ENCODE measurements at places on chromosomes 7 and 10. TPM values are rescaled to one million over a fixed set of nuclear protein-coding genes. Genes with fewer than 3 reads are reported as not detected.

GRCh38 chr10:72574636-72575035 lies 51.2 kb downstream of the MICU1 start:
- no peak for DNase-seq

- DNase-seq: no peak
These were observed 20.0 kb downstream of the VKORC1L1 start for GRCh38 chr7:65892835-65893234.

DNA sequence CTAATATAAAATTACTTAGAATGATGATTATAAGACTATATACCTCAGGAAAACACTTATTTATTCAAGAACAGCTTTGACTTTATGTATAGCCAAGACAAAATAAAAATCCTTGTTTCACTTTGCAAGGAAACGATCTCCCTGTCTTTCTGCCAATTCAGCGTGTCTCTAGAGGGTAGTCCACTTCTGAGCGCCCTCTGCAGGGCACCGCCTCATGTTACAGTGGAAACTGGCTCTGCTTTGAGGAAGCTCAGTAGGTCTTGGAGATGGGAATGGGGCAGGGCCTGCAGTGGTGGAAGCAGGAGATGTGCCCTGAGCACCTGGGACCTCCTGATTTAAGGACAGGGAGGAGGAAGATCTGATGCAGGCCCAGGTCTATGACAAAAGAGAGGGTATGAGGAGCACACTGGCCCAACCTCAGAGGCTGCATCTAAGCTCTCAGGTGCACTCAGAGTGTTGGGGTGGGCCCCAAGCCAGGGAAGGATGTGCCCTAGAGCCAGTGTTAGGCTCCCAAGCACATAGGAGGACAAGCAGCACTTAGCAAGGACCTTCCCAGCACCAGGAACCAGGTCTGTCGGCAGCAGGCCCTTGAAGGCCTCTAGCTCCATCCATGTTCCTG lies 481.0 kb downstream of the TNS3 start:
- DNase-seq: peak; percentile 28

The ZNF22 gene
- total RNA-seq: 8.9 TPM

DNA sequence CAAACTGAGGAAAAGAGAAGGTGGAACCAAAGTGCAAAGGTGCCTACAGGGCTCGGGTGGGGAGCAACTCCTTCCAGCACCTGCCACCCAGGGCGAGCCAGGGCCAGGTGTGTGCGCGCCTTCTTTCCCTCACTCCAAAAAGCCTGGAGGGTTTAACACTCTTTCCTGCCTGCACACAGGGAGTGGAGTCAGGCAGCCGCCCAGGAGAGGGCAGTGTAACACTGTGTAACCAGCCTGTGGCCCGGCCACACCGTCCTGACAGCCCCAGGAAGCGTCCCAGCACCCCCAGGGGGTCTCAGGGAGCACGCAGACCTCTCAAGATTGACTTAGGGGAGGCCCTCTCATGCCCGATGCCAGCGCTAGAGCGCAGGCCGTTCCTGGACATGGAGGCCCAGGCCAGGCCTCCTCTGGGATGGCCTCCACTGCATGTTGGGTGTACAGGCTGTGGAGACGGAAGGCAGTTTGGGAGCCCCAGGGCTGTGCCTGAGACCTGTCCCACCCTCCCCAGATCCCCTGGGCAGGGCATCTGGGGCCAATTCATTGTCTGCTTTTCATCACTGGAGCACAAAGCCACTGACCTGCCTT lies 13.4 kb downstream of the BRI3 start:
- peak; percentile 92 for DNase-seq

DNA sequence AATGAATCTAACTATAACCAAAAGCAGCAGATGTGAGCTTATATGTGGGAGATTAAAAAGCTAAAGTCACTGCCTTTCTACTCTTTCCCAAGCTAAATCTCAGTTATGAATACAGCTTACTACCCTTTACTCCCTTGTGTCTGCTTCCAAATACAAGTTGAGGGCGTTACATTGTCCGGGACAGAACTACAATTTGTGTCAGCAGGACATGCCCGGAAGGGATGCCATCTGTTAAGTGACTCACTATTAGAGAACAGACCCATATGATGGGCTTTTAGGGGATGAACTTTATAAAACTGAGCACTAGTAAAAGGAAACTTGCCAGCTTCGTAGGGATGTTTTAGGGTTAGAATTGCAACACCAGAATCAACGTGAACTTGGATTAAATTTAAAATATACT lies 299.7 kb upstream of the CSTF2T start:
- no peak for DNase-seq

The HMX3 gene
- not detected for total RNA-seq

The DRGX gene
- total RNA-seq: not detected

The MRLN gene
- not detected for total RNA-seq

GRCh38 chr10:122199070-122199469 lies 72.0 kb upstream of the BTBD16 start:
- DNase-seq: no peak

The MKX gene
- total RNA-seq: 1.3 TPM

GRCh38 chr10:101141616-101142532 lies 10.8 kb downstream of the TLX1 start:
- peak; percentile 65 for DNase-seq

DNA sequence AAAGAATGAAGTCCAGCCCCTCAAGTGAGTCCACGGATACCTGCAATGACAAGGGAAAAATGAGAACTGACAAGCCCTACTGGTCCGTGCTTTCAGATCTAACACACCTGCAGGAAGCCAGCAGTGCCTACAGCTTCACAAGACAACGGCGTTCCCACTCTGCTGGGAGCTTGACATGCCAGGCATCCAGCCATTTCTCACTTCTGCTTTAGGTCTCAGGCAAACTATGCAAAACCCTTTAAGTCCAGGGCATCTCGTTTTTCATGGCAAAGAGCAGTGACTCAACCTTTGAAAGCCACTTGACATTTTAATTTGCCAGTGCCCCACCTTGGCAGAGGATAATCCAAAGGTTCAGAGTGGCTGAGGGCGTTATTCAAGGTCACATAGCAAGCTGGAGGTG lies 49.1 kb upstream of the GPAM start:
- no peak for DNase-seq

Measured in lower leg skin (tissue), 4 donors.